ENCODE measurements at places on chromosomes 11 and 22. TPM values are rescaled to one million over a fixed set of nuclear protein-coding genes. Genes with fewer than 3 reads are reported as not detected.

- no peak for DNase-seq
Observed at GRCh38 chr11:85769771-85770170, 41.2 kb downstream of the SYTL2 start.

- DNase-seq: no peak
Observed at GRCh38 chr11:28529540-28530410, 421.6 kb downstream of the METTL15 start.

The SPTBN2 gene
- 6.2 TPM for total RNA-seq

DNA sequence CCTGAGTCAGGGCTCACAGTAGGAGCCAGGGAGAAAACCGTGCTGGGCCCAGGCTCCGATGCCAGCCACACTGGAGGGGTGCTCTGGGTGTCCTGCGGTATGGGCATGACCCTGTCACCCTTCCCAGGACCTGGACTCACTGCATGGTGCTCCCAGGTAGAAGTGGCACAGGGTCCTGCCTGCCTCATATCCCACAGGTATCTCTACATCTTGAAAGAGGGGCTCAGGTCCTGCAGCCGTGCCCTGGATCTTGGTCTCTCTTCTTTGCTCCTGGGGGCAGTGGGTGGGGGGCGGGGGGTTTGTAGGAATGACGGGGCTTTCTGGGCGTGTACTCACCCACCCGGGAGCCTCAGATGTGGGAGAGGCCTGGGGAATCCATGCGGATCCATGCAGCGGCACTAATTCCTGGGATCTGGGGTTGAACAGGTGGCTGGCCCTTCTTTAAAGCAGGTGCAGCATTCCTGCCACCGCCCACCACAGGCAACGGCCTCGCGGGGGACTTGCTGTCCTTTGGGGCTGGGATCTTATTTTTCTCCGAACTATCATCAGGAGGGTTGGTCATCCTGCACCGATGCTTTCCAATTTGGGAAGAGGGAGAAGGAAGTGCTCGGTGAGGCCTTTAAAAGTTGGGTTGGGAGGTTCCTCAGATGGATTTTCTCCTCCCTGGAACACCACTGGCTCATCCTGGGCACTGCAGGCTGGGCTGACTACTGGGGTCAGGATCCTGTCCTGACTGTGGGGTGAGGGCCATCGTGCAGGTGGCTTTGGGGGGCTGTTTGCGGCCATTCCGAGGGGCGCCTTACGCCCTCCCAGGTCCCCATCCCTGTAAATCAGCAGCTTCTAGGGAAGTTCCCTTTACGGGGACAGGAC is 886.4 kb downstream of the BRD1 start:
- no peak for DNase-seq

DNA sequence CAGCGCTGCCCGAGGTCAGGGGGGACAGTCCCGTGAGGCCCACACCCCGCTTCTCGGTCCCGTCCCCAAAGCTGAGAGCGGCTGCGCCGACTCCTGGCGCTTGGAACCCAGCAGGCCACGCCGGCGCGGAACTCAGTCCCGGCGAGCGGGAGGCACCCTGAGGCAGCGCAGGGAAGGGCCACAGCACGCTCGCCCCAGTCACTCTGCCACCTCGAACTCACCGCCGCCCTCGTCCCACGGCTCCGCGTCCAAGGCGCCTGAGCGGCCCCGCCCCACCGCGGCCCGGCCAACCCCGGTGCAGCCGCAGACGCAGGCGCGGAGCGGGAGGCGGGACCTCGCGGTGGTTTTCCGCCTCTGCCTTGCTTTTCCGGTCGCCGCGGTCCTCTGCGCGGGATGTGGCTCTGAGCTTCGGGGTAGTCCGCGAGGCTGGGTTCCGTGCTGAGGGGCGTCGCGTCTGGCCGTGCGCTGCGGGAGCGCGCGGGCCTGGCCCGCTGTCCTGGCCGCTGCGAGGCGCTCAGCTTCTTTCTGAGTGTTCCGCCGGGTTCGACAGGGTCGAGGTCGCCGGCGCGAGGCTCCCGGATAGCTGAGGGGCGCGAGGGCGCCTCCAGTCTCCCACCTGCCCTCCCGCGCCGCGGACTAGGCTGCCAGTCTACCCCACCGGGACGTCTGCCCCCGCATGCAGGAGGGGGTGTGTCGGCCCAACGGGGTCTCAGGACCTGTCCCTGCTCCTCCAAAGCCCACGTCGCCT is at the start of gene CDPF1:
TSS of gene CDPF1 (minus strand) at position 259 of the 748 bp plus-strand sequence. CDS start 2,009 bp downstream, outside the sequence.
- peak; percentile 89 for DNase-seq

GRCh38 chr11:70818351-70818750 is 420.0 kb downstream of the CTTN start:
- DNase-seq: no peak

The TSKU gene
- total RNA-seq: 73.3 TPM

DNA sequence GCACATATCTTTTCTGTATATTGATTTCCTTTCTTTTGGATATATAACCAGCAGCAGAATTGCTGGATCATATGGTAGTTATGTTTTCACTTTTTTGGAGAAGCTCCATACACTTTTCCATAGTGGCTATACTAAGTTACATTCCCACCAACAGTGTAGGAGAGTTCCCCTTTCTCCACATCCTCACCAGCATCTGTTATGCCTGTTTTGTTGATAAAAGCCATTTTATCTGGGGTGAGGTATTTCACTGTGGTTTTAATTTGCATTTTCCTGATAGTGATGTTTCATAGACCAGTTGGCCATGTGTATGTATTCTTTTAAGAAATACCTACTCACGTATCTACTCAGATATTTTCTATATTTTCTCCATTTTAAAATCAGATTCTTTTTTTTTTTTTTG is 419.3 kb upstream of the FAT3 start:
- no peak for DNase-seq

DNA sequence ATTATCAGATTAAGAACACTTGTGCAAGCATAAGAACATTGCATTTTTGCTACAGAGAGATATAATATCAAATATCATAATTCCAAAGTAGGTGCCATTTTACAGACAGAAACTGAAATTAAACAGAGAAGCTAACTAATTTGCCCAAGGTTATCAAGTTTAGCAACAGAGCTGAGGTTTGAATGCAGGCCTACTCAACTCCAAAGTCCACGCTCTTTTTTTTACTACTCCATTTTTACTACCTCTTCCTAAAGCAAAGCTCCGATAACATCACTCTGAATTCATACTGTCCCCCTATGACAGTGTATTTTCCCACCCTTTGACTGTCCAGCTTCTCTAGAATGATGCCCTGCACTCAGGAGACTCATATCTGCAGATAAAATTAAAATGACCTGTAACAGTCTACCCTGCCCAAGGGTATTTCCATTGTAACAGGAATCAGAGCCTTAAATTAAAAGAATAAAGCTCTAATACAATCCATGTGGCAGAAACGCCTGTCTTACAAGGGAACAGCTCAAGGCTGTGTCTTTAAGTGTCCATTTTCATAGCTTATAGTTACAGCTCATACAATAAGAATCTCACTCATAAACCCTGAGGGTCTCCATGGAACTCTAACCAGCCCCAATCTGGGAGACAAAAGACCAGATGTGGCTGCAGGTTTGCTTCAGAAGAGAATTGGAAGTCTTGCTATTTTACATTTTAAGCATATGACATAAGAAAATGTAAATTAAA is 36.8 kb downstream of the ALG9 start:
- DNase-seq: no peak

The HTR3A gene
- total RNA-seq: not detected

DNA sequence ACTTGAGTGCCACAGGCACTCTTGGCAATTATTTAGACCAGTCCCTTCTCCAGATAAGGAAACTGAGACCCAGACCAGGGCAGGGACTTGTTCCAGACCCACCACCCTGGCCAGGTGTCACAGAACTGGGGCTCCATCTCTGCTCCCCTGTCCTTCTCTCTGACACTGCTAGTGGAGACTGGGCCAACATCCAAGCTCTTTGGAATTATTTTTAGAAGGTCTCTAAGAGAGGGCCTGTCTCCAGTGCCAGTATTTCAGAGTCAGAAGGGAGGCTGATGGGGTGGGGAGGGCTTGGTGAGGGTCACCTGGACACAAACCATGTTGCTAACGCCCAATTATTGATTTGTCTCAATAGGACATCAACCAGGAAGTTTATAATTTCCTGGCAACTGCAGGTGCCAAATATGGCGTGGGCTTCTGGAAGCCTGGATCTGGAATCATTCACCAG is 32.7 kb downstream of the POLR3H start:
- no peak for DNase-seq

The BDNF gene
- total RNA-seq: 2.6 TPM

GRCh38 chr22:19873138-19873959 is 18.7 kb upstream of the GNB1L start:
- DNase-seq: peak; percentile 17

GRCh38 chr22:38485783-38486182 is 17.9 kb downstream of the KDELR3 start:
- no peak for DNase-seq

The ARHGAP20 gene
- 1.7 TPM for total RNA-seq

DNA sequence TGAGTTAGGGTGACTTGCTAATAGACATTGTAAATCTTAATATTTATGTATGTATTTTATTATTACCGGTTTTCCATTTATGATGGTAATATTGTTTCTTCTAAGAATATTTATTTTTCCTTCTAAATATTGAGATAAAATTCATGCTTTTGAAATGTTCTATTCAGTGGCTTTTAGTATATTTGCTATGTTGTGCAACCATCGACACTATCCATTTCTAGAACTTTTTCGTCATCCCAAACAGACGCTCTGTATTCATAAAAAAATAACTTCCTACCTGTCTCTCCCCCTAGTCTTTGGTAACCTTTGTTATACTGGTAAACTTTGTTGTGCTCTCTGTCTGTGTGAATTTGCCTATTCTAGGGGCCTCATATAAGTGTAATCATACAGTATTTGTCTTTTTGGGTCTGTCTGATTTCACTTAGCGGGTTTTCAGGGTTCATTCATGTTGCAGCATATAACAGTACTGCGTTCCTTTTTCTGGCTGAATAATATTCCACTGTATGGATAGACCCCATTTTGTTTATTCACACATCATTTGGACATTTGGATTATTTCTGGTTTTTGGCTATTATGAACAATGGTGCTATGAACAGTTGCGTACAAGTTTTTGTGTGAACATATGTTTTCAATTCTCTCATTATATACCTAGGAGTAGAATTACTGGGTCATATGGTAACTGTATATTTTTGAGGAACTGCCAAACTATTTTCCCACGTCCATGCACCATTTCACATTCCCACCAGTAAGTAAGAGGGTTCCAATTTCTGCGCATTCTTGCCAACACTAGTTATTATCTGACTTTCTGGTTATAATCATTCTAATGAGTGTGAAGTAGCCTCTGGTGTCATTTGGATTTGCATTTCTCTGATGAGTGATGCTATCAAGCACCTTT is 15.9 kb downstream of the NEAT1 start:
- DNase-seq: no peak

The DDX10 gene
- total RNA-seq: 13.1 TPM

The CARS1 gene
- 148 TPM for total RNA-seq

The PPP1CA gene
- total RNA-seq: 60.8 TPM

DNA sequence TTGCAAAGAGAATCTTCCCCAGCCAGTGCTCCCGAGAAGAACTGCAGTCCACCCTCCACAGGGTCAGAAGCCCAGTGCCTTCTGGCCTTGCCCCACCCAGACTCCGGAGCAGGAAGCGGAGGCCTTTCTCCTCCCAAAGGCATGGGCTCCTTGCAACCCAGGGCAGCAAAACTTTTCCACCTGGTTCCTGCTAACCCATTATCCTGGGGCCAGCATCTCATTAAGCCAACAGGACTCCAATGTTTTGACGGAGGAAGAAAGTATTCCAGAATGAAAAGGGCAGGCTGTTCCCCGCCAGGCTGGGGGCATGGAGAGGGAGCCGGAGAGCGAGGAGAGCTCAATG is 88.1 kb downstream of the RTL6 start:
- peak; percentile 7 for DNase-seq

- DNase-seq: no peak
Observed at GRCh38 chr11:123143476-123143875, 51.6 kb downstream of the CLMP start.

DNA sequence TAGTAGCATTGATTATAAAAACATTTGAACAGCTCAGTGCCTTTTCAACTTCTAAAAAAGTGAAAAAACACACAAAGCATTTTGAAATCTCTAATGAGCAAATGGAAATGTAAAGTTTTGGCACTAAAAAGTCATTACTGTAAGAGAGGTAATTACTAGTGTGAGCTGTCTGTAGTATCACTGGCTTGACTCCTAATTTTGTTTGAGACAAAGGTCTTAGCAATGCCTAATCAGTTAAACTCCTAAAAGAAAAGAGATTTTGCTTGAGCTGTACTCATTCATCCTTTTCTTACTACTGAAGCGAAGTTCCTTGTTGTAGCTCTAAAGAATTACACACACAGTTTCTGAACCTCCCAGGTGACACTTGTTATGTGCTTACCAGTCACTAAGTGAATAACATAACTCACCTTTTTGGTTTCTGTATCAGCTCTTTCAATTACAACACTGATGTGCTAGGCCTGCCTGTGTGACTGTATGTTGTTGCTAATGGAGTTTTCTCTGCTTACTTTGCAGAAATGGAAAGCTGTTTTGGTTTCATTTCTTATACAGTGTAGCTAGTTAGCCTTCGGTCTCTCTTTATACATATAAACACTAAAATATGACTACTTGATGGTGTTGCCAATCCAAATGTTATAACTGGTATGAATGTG is 924.4 kb upstream of the TENM4 start:
- no peak for DNase-seq

DNA sequence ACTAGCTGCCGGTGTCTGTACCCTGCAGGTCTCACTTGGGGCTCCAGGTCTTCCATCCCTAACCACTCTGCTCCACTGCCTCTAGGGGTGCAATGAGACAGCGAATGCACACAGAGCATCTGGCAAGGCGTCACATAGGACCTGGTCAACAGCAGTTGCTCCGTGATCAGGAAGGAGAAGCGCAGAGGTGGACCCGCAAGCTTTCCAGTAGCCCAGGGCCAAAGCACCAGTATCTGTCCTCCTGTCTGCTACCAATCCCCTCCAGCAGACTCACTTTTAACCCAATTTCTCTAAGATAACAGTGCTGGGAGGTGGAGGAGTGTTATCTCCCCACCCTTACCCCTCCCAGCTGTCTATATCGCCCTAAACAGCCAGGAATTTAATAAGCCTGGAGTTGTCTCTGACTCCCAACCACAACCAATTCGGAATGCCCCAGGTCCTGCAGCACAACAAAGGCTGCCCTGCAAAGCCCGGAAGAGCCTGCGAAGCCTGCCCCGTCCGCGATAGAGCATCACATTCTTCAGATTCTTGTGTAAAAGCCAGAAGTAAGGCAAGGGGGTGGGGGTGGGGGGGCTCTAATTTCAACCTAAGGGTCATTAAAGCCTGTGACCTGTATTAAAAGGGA is 19.3 kb downstream of the MYH9 start:
- no peak for DNase-seq

The HPS5 gene
- 18.5 TPM for total RNA-seq

The SMIM38 gene
- 1.4 TPM for total RNA-seq

GRCh38 chr11:114166362-114166761 is 106.9 kb downstream of the ZBTB16 start:
- DNase-seq: no peak

DNA sequence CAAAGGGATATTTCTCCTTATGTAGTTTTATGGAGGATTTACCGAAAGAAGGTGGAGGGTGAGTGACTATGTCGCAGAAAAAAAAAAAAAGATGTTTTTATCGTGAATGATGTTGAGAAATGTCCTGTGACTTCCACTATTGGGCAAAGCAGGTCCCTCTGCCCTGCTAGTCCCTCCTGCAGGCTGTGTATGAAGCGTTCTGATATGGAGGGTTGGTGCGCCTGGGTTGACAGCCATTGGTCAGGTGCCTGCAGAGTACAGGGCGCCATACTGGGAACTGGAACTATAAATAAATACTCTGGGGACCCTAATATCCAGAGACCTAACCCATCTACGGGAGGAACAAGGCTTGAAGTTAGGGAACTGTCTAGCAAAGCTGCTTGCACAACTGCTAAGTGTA is 1.5 kb downstream of the IL17RA start:
- DNase-seq: no peak
